Keratinocyte (primary cell): ENCODE measurements at places on chromosomes 5 and 9. TPM values are rescaled to one million over a fixed set of nuclear protein-coding genes. Genes with fewer than 3 reads are reported as not detected.

DNA sequence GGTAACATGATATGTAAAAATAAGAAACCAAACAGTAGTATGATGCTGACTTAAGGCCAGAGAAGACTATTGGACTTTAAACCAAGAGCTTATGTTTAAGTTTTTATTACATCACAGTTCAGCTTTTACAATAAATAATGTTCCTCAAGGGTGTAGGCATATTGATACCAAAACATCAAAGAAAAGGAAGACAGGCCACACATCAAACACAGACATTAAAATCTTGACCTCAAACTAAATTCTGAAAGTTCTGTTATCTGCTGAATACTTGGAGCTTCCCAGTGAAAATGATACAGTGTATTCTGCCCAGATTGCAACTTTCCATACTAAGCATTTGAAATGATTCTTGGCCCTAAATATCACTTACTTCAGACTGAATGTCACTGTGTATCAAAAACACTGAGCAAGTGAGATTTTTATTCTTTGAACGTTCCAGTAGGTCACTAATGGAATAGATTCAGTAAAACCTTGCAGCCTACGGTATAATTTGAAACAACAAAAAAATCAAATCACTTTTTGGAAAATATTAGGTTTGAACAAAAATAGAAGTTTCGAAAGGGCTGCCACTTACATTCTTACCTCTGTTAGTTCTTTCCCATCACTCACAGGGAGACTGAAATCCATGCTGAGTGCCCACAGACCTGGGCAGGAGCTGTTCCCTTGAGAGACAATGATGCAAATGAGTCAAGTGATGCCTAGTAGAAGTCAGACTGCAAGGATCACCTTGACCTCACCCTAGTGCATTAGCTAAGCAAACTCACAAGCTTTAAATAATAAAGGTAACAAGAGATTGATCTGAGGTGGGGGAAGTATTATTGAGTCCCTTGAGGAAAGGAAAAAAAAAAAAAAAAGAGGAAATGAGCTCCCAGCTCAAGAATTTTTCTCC lies 2.5 kb downstream of the LPAR1 start:
- no peak for DNase-seq

OBP2B gene
- not detected in 3 replicates for polyA plus RNA-seq

GRCh38 chr5:71810023-71810422 lies 90.9 kb downstream of the CARTPT start:
- no peak for DNase-seq

NIM1K gene
- 0.07 to 0.21 TPM (median 0.07 TPM) in 3 replicates for polyA plus RNA-seq

GRCh38 chr9:76718166-76718565 lies 46.1 kb upstream of the PCA3 start:
- no peak for DNase-seq

GRCh38 chr5:73823508-73823925 lies 197.5 kb downstream of the ARHGEF28 start:
- DNase-seq: no peak

GRCh38 chr5:43854697-43855292 lies 251.8 kb downstream of the NNT start:
- DNase-seq: no peak

- DNase-seq: no peak
Observed at GRCh38 chr9:128159522-128159783, 612 bp upstream of the BBLN start.

- no peak for DNase-seq
Observed at GRCh38 chr9:28050046-28050445, 476.8 kb upstream of the C9orf72 start.

DNA sequence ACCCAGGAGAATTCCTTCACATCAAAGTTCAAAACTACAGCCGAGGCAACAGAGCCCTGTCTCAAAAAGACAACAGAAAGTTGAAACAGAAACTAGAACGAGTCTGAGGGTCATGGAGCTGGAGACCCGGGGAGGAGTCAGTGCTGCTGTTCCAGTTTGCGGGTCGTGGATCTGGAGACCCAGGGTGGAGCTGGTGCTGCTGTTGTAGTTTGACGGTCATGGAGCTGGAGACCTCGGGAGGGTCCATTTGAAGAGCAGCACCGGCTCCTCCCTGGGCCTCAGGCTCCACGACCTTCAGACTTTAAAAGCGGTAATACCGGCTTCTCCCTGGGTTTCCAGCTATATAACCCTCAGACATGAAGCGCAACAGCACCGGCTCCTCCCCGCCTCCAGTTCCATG lies 13.0 kb upstream of the LCN15 start:
- no peak for DNase-seq

DNA sequence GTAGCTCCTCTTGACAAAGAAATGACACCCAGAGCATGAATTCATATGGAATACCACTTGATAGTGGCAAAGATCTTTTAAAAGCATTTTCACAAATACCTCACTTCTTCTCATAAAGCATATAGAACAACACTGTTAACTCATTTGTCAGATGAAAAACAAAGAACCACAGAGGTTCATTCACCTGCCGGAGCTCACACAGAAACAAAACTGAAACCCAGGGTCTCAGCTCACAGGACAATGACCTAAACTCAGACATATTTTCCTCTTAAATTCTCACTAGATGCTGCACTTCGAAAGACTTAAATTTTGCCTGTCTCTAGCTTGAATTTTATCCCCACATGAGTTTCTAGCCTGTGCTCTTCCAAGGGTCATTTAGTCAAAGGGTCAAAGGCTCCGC lies 339.0 kb downstream of the KCNN2 start:
- DNase-seq: no peak

GRCh38 chr5:173664154-173664526 lies 47.7 kb upstream of the BOD1 start:
- DNase-seq: no peak

NUTM2F gene
- not detected in 3 replicates for polyA plus RNA-seq

ZFP2 gene
- polyA plus RNA-seq: 0.32 to 0.54 TPM (median 0.52 TPM) in 3 replicates

PARP8 gene
- 24.2 to 29.1 TPM (median 25.4 TPM) in 3 replicates for polyA plus RNA-seq

- DNase-seq: no peak
Observed at GRCh38 chr5:114223866-114224265, 138.0 kb upstream of the KCNN2 start.

- DNase-seq: no peak
Observed at GRCh38 chr9:120970244-120970643, 43.6 kb upstream of the TRAF1 start.

DNA sequence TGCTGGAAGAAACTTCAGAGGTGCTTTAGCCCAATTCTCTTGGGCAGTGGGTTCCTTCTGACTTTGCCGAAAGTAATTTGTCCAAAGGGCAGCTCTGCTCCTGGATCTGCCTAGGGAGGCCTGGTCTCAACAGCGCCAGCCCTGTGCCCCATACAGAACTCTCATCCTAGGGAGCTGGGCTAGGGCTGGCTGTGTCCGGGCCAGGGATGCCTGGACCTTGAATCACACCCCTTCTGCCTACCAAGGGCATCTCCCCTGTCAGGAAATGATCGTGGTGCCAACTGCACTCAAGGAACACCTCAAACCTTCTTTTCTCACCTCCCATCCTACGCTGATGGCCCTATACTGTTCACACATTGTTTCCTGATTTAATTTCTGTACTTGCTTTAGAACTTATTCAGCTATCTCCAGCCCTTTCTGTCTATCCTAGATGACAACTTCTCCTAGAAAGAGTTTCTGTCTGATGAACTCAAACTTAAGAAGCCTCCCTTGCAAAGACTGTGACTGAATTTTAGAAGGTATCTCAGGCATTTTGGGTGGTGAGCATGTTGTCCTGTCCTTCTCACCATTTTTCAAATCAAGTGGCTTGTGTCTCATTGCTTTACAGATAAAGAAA lies 37.4 kb upstream of the NFIB start:
- no peak for DNase-seq

LTC4S gene
- polyA plus RNA-seq: 0.30 TPM in 1 of 3 replicates, not detected in the others

ZBED3 gene
- polyA plus RNA-seq: 0.50 to 0.59 TPM (median 0.58 TPM) in 3 replicates

ELOVL7 gene
- 7.5 to 12.6 TPM (median 12.0 TPM) in 3 replicates for polyA plus RNA-seq

- DNase-seq: no peak
Observed at GRCh38 chr5:147578228-147579024, 68.6 kb upstream of the DPYSL3 start.

UBE2D2 gene
- 49.8 to 127 TPM (median 65.7 TPM) in 3 replicates for polyA plus RNA-seq

DNA sequence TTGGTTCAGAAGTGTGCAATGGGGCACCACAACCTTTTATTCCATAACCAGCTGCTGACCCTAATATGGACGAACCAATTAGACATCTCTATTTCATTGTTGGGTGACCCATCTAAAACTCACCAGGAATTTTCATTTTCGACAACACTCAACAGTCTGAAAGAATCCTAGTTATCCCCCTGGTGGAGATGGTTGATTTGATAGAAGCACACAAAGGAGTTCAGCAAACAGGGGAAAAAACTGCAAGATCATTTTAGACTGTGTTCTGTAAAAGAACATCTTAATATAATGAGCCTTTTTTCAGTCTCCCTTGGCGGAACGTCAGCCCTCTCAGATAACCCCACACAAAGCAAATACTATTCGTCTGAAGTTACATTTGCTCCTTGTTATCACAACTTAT lies 367.4 kb downstream of the KIAA0825 start:
- no peak for DNase-seq

DNA sequence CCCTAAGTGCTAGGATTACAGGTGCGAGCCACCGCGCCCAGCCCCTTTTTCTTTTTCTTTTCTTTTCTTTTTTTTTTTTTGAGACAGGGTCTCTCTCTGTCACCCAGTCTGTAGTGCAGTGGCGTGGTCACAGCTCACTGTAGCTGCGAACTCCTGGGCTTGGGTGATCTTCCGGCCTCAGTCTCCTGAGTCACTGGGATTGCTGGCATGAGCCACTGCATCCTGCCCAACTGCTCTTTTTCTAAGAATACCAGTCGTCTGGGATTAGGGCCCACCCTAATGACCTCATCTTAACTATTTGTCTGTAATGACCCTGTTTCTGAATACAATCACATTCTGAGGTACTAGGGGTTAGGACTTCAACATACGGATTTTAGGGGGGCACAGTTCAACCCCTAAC lies 34.1 kb upstream of the NANS start:
- DNase-seq: no peak

IL7R gene
- 2.8 to 5.9 TPM (median 4.7 TPM) in 3 replicates for polyA plus RNA-seq

GRCh38 chr9:126661122-126661520 lies 47.4 kb downstream of the LMX1B start:
- DNase-seq: no peak

DNA sequence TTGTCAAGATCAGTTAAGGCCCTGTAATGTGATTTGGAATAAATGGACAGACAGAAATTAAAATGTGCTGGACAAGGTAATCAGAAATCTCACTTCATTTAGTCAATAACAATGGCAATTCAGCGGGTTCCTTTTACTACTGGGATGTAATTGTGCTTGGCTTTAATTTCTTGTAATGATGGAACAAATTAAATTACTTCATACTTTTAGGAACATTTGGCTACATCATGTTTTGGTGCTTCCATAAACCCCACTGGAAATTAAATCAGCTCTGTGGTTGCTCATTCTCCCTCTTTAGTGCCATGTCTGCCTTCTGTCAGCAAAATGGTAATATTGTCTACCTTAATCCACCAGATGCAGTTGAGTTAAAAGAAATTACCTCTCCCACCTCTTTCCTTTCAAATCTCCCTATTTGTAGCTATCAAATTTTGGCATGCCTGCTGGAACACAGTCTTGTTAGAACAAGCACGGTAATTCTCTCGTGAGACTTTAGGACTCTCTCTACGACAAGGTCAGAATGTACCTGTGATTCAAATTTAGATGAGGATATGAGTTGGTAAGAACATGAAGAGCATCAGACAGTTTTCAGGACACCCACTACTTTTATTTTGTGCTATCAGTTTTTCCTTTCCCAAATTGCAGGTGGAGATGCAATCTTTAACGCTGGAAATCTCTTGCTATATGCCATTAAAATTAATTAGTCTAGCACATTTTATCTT lies 476.3 kb downstream of the RAB3C start:
- no peak for DNase-seq

GRCh38 chr5:157528036-157528632 lies 47.4 kb downstream of the ADAM19 start:
- DNase-seq: no peak

- DNase-seq: peak; percentile 64
Observed at GRCh38 chr5:53256746-53257145, 147.2 kb upstream of the MOCS2 start.

DNA sequence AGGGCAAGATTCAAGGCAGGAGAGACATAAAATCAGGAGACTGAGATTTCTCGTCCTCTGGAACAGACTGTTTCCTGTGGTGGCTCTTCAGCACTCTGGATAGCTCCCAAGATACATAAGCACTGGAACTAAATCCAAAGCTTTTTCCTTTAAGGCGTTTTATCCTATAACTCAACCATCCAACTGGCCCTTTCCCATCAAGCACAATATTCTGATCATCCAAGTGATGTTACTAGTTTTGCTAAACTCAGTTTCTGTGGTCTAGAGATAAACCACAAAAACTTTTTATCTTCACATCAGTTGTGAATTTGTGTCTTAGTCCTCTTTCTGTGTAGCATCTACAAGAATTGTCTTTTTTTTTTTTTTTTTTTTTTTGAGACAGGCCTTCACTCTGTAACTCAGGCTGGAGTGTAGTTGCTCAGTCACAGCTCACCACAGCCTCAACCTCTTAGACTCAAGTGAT lies 299.4 kb downstream of the COX7C start:
- DNase-seq: no peak
